Islet precursor cell (in vitro differentiated cells): ENCODE measurements at places on chromosomes 6 and 20.

DNA sequence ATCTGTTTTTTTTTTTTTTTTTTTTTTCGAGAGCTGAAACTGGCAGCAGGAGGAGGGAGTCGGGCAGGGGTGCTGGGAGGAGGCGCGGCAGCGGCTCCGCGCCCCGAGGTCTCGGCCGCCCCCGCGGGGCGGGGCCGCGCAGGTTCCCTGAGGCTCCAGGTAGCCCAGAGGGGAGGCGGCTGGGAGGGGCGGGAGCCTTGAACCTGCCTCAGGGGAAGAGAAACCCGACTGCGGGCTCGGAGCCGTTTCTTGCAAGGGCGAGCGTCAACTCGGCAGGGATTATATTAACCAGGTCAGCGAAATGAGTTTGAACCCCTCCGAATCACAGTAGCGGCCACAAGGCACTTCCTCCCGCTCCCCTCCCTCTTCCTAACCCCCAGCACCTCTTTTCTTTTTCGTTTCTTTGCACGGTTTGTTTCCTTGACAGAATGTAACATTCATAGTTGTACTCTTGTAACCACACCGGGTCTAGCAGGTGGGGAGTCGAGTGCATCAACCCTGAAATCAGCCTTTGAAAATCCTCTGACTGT, 2.0 kb downstream of the MYB start:
- DNase-seq: peak; percentile 54

DNA sequence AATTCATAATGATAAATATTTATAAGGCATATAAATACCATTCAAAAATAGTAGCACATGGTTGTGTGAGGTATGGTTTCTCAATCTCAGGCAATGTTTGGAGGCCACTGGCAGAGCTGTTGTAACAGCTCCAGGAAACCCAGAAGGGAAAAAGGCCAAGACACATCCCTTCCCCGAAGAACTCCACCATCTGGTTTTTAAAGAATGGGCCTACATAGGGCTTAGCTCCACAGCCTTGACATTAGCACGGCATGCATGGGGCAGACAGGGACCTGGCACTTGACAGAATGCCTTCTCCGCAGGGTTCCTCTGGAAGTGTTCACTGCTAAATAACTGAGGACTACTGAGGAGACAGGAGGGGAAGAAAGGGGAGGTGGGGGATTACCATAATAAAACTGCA, 16.1 kb upstream of the FOXO3 start:
- DNase-seq: peak; percentile 11

GRCh38 chr6:33634946-33635345, 13.8 kb downstream of the ITPR3 start:
- no peak for DNase-seq

- peak; percentile 48 for DNase-seq
These were observed 24.5 kb upstream of the ULBP3 start for GRCh38 chr6:150093397-150093796.

- no peak for DNase-seq
These were observed 627.3 kb downstream of the UTRN start for GRCh38 chr6:144912474-144912873.

DNA sequence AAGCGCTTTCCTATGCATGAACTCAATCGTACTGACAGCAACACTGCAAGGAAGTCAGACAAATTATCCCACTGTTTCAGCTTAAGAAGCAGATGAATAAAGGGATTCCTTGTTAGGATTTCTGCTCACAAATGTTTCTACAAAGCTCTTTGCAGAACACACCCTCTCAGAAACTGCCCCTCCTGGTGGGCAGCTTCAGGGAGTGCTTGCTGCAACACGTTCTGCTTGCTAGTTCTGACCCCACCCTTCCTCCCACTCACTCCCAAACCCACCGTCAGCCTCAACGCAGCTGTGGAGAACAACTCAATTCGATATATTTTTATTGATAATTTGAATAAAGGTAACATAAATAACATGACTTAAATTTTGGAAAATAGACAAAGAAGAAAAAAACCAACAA, 250.8 kb upstream of the PRDM1 start:
- DNase-seq: peak; percentile 87

GRCh38 chr6:91029211-91029610, 442.3 kb upstream of the MAP3K7 start:
- DNase-seq: no peak

DNA sequence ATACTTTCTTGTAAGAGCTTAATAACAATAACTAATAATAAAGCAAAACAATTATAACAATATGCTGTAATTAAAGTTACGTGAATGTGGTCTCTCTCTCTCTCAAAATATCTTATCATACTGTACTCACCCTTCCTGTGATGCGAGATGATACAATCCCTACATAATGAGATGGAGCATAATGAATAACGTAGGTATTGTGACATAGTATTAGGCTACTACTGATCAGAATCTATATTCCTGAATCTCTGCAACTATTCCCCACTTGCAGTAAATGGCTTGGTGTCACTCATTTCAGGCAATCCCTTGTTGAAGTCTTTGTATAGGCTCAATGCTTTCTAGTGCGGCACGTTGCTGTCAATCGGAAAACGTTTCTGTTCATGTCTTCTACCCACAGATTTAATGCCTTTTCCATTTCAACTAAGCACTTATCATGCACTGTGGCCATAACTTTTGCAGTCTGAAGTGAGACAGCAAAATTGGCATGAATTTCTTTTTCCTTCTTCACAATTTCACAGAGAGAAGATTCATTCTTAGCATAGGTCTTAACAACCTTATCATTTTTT, 32.3 kb downstream of the MOXD1 start:
- DNase-seq: no peak

- peak; percentile 69 for DNase-seq
These were observed 211.8 kb downstream of the QKI start for GRCh38 chr6:163626073-163626867.

- no peak for DNase-seq
These were observed 29.3 kb upstream of the PDYN start for GRCh38 chr20:2023151-2023550.

DNA sequence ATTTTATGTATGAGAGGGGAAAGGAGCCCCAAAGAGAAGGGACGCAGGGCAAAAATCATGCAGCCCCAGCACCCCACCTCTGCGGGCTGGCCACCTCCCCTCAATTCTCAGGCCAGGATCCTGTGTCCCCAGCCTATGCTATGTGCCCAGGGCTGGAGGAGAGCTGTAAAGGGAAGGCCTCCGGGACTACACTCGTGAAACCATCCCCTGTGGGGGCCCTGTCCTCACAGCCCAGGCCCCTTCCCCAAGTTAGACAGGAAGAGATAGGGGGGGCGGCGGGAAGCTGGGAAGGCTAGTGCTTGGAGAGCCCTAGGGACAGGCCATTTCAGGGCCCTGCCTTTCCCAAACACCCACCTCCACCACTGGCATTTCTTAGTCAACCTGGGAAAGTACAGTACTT, 1.4 kb upstream of the COL11A2 start:
- DNase-seq: no peak

DNA sequence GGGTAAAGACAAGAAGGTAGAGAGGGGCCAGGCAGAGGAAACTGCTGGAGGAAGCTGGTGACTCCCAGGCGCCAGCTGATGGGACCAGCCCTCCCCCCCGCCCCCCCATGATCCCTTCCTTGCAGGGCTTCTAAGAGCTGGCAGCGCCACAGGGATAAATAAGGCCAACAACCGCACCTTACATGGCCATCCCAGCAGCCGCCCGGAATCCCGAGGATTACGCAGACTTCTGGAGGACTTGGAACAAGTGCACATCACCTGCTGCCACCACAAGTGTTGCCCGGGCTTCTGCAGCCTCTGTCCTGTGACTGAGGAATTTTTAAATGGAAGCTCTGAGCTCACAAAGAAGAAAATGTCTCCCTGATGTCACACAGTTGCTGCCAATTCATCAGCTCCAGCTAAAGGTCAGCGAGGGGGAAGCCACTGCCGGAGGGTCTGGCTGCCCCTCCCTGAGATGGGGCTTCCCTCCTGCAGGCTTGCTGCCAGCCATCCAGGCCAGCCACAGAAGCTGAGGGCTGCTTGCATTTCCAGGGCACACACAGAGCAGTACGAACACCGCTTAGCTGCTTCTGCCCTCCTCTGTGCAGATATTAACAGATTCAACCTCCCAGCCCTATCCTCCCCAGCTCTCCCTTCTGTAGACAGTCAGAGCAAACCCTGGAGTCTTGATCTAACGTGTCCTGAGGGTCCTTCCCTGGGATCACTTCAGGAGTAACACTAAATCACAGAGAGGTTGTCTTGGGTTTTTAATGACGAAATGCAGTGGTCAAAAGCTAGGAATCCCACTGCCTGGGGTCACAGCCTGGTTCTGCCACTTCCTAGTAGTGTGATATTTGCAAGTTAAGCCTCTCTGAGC, 38.6 kb upstream of the PIM1 start:
- DNase-seq: peak; percentile 79

- DNase-seq: no peak
These were observed 114.3 kb downstream of the UBE3D start for GRCh38 chr6:82951389-82951788.

DNA sequence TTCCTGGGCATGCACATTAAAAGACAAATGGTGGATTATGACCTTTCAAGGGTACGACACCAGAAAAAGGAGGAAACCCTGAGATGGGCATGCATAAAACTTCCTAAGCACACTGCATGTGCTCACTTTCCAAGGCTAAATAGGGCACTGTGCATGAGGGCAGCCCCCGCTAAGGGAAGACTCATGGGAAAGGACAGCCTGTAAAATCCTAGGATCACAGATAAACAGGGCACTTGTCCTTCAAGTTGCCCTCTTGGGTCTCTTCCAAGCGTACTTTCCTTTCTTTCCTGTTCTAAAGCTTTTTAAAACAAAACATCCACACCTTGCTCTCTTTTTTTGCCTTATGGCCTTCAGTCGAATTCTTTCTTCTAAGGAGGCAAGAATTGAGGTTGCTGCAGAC, 106.5 kb upstream of the SYNCRIP start:
- no peak for DNase-seq

DNA sequence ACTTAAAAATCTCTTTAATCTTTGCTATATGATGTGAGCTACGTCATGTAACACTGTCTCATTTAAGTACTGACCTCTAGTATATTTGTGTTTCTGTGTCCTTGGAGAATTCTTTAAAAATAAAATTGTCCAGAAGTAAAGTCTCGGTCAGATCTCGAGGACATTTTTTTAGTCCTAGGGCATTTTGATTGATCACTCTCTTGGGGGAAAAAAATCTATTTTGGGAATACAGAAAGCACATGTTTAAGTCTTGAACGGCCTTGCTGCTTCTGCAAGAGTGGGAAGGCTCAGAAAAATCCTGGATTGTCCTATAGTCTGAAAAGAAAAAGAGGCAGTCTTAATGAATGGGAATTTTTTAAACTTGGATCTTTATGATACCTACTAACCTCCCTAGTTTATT, 234.3 kb downstream of the UTRN start:
- no peak for DNase-seq

DNA sequence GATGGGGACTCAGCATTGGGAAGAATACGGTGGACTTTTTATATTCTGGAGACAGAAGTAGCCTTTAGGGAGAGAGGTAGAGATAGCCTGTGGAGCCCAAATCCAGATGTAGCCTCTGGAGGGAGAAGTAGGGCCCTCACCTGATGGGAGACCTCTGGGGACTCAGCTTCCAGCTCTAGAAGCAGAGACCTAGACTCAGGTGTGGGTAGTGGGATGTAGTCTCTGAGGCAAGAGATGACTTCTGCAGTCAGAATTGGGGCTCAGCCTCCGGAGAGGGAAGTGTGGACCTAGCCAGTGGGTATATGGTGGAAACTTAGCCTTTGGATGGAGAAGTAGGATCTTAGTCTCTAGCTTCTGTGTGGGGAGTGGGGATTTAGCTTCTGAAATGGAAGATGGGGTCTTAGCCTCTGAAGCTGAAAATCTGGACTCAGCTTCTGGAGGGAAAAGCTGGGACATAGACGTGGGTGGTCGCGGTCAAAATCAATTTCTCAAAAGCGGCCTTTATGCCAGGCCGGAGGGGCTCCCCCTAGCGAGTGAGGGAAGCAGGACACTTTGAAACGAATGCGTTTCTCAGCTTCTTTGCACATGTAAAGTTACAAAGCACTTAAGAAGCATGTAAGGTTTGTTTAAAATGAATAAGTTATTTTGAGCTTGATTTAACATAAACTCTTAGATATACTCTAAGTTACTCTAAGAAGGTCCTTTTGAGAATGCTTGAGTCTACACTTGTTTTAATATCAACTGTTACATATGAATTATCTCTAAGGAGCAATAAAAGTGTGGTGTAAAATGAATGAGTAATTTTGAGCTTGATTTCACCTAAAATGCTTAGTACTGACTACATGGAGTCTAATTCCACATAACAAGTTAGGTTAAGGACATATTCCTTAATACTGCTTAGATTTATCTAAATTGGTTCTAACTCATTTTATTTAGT, 12.9 kb upstream of the ZNF343 start:
- DNase-seq: no peak

- DNase-seq: no peak
These were observed 89.7 kb downstream of the PREP start for GRCh38 chr6:105313211-105313610.

GRCh38 chr6:123503619-123504018, 133.1 kb downstream of the TRDN start:
- DNase-seq: no peak

- DNase-seq: no peak
These were observed 243.5 kb downstream of the TMEM242 start for GRCh38 chr6:157079771-157080170.

DNA sequence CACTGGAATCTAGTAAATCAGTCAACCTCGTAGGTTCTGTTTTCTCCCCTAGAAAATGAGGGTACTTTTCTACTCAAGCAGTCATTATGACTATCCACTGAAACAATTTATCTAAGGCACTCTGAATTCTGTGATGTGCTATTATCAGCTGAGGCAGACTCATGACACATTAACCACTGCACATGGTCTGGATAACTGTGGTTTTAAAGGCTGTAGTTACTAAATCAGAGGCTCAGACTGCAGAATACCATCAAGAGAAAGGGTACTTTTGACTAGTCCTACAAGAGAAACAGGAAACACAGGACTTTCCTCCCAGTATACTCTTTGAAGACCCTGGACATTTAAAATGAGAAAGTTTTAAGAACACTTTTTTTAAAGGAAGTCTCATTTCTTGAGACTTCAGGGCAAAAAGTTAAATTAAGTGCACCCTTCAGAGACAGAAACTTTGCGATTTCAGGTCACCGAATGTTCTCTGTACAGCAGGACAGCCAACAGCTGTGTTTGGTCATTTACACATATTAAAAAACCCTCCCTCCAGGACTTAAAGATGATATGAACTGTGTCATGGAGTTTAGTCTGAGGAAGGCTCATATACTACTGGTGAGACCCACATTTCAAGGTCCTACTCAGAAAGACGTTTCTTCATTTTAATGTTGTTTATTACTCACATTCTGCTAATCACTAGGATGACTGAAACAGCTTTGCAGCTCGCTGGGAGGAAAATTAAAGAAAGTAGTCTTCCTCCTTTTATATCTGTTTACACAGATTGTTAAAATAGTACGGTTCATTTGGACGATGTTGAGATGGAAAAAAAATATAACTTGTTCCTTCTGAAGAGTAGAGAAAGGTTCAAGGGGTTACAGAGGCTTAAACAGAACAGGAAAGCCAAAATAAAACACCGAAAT, 19.9 kb downstream of the ATXN1 start:
- peak; percentile 83 for DNase-seq

- DNase-seq: no peak
These were observed 28.0 kb downstream of the RAB44 start for GRCh38 chr6:36725581-36725980.

- peak; percentile 81 for DNase-seq
These were observed 53.9 kb downstream of the OTOR start for GRCh38 chr20:16801919-16802651.

- DNase-seq: peak; percentile 84
These were observed 10.0 kb downstream of the TRAM2 start for GRCh38 chr6:52566853-52567279.
